ENCODE measurements at places on chromosomes 1 and 21. TPM values are rescaled to one million over a fixed set of nuclear protein-coding genes. Genes with fewer than 3 reads are reported as not detected.

- DNase-seq: no peak
Measured at GRCh38 chr1:149903836-149904491, 4.6 kb downstream of the BOLA1 start.

GRCh38 chr1:246617156-246617555, 50.9 kb downstream of the CNST start:
- DNase-seq: no peak

DNA sequence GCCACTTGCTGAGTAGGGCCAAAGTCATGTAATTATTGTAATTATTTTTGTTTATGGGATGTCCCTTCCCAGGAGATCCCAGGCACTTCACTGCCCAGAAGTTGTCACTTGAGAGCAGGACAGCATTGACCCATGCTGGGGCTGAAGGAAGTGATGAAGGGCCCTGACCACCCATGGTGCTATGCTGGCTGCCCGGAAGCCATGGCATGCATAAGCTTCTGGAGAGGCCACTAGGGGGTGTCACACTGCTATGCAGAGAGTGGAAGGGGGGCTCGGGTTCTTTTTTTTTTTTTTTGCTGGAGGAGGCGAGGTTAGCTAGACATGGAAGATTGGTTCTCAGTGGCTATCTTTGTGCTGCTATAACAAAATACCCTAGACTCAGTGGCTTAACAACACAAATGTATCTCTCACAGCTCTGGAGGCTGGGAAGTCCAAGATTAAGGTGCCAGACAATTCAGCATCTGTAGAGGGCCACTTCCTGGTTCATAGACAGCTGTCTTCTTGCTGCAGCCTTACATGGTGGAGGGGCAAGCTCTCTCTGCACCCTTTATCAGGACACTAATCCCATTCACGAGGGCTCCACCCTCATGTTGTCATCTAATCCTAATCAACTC, 84.9 kb downstream of the CNIH3 start:
- DNase-seq: no peak

DNA sequence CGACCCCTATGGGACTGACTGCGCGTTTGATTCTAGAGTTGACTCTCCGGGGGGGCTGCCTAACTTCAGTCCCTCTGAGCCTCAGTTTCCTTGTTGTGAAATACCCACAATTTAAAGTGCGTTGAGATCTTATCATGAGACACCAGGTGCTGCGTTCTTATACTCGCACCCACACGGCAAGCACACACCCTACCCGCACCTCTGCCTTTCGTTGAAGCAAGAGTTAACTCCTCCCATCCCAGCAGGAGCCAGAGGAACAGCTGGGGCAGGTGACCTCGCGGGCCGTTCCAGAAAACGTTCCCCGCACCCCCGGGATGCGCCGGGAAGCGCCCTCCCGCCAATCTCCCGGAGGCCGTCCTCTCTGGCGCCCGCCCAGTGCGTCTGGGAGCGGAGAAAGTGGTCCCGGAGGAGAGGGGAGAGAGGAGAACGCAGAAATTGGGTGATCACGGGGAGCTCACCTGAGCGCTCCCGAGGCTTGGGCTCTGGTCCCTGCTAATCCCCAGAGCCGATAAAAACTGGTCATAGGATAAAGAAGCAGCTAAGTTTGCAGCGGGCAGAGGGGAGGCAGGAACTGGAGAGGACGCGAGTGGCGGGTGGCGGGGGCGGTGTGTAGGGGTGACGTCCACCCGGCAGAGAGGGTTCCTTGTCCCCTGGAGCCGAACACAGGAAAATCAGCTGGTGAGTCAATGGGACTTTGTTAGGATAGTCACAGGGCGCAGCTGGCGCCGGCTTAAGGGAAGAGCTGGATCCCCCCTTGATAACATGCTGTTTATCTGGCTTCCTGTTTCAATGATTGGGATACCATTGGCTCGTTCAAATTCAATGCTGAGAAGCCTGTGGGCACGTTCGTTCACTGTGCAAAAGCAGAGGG, 869 bp downstream of the NAV1 start:
- DNase-seq: peak; percentile 32

Gene RGS8
- 1.8 TPM for total RNA-seq
